Cortex of kidney (tissue), 1 donor: ENCODE measurements at places on chromosomes 7 and 10.

GRCh38 chr10:101922846-101923245 lies 79.2 kb upstream of the KCNIP2 start:
- no peak for DNase-seq

DNA sequence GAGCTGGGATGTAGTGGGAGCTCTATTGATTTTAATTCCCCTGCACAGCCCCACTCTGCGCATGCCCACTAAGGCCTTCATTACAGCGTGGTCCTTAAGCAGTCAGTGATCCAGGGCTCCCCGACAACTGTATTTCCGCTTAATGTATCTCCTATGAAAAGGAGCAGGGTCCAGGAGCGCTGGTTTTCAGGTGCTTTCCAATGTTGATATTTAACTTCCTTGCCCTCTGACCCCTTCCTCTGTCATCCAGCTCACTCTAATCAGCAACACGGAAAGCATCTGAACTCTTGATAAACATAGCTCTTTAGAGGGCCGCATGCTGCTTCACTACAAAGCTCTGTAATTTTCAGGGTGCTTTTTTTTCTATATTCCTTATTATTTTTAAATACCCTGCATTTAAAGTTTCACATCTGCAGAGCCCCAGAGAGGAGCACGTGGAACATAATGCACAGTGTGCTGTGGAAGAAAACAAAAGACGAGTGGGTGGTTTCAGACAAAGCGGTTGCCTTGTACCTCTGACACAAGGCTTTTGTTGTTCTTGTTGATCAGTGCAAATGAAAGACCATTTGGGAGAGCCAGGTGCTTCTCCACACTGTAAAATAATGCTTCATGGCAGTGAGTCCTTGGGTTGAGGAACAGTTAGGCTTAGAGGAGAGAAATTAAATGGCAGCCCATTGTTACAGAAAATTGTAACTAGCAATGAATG lies 465.9 kb upstream of the CELF2 start:
- no peak for DNase-seq

GRCh38 chr10:130742941-130743675 lies 568.4 kb downstream of the TCERG1L start:
- DNase-seq: no peak

DNA sequence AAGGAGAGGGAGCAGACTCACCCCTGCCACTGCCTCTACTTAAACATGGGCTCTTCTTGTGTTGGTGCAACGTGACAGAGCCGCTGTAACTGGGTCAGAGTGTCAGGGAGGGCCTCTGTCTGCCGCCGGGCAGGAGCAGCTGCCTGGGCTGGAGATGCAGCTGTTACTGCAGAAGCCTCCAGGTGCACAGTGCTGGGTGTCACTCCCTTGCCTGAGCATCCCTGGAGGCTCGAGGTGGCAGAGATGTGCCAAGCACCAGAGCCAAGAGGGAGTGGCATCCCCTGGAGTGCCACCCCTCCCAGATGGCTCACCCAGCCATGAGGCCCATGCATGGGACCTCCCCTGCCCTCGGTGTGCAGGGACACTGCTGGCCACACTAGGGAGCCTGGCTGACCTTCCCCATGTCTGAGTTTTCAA lies 145.7 kb downstream of the PRPF18 start:
- DNase-seq: no peak

GRCh38 chr10:14131261-14131960 lies 199.3 kb downstream of the FRMD4A start:
- DNase-seq: no peak

DNA sequence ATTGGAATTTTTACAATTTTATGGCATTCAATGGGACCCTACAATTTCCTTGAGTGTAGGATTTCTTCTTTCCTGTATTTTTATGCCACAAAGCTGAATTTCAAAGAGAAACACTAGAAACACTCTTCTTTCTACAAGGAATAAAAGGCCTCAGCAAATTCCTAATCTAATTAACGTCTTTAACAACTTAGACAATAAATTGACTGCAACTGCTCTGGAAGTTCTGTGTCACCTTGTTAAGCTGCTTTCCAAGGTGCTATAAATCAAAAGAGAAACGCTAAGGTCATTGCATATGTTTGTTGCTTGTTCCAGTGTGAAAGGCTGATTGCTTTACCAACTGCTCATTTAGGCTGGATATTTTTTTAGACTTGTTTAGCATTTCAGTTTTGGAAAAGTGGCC lies 182.2 kb downstream of the POLR1F start:
- no peak for DNase-seq

DNA sequence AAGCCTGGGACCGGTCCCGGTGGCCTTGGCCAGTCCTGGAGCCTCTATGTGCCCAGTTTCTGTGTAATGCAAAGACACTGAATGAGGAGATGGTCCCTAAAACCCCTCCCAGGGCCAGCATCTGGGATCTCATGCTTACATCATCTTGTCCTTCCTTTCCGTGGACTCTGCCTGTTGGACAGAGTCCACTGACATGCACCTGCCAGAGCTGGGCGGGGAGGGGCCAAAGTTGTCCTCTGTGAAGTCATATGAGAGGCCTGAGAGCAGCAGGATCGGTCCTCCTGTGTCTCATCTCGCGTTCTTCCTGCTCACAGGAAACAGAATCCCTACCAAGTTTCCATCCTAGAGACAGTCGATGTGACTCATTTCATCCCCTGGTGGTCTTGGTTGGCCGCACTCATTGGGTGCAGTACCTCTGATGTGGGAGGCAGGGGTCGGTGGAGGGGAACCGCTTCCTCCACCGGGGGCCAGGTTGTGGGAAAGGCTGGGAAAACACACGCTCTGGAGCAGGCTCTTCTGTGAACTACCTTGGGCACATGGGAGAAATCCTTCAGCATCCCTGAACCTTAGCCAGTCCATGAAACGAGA lies 389.6 kb upstream of the PODXL start:
- no peak for DNase-seq
